NCI-H2081 treated with DMSO at 0.1 percent for 48 hours (cell line): ENCODE measurements at places on chromosomes 2 and 18.

- DNase-seq, result no peak
These were observed 148.8 kb upstream of the HS6ST1 start for GRCh38 chr2:128467321-128467969.

- no peak for DNase-seq
These were observed 266.3 kb downstream of the MTX2 start for GRCh38 chr2:176535467-176536113.

GRCh38 chr2:152354909-152355308 lies 19.9 kb downstream of the FMNL2 start:
- no peak for DNase-seq

- DNase-seq, result no peak
These were observed 160.9 kb upstream of the EPC2 start for GRCh38 chr2:148483665-148484064.

GRCh38 chr2:157257312-157258252 lies at the start of gene GALNT5:
TSS of gene GALNT5 (plus strand) at chr2:157257705. CDS start at chr2:157258083, 378 bp downstream.
- DNase-seq, result no peak

GRCh38 chr18:46261799-46262198 lies 157.6 kb downstream of the HAUS1 start:
- DNase-seq, result no peak

- DNase-seq, result no peak
These were observed 176.3 kb downstream of the PIK3C3 start for GRCh38 chr18:42131066-42131929.
